ENCODE measurements at places on chromosomes 1 and 21.

DNA sequence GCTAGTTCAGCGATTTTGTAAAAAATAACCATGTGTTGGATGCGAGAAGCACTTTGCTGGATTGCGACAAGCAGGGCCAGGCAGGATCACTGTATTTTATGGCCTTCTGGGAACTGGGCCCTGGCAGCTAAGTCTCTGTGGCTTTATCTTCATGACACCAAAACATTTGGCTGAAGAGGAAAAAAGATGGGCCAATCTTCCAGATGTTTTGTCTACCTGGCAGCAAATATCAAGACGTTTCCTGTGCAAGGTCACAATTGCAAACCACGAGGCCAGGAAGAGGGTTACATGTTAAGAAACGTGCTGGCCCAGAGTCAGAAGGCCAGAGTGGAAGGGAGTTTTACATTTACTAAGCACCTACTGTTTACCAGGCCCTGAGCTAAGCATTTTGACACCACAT lies 22.1 kb downstream of the GRIK3 start:
- no peak for DNase-seq

DNA sequence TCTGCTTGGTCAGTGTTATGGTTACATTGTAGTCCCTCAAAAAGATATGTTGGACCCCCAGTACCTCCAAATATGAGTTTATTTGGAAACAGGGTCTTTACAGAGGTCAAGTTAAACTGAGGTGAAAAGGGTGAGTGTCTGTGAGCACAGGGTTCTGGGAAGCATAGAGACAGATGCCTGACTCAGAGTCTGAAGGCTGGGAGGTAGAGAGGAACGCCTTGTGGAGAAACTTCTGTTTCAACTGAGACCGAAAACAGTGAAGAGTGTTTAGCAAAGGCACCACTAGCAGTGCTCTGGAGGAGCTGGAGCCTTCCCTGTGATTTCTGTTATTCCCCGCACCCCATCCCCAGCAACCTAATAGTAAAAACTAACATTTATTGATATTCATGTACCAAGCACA lies 65.2 kb upstream of the LRRC8D start:
- no peak for DNase-seq

DNA sequence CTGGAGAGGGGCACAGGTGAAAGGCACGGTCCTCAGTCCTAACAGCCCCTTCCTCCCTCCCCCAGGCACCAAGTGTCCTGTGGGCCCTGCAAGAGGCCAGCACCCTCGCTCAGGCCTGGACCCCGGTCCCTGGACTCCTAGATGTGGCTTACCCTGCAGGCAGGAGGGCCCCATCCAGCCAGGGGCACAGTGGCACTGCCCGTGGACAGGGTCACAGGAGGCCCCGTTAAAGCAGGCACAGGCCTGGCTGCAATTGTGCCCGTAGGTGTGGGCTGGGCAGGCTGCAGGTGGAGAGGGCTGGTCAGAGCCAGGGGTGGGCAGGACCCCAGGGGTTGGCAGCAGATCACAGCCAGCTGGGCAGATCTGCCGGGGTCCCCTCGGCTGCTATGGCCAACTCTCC lies 44.5 kb downstream of the ARHGEF16 start:
- no peak for DNase-seq

DNA sequence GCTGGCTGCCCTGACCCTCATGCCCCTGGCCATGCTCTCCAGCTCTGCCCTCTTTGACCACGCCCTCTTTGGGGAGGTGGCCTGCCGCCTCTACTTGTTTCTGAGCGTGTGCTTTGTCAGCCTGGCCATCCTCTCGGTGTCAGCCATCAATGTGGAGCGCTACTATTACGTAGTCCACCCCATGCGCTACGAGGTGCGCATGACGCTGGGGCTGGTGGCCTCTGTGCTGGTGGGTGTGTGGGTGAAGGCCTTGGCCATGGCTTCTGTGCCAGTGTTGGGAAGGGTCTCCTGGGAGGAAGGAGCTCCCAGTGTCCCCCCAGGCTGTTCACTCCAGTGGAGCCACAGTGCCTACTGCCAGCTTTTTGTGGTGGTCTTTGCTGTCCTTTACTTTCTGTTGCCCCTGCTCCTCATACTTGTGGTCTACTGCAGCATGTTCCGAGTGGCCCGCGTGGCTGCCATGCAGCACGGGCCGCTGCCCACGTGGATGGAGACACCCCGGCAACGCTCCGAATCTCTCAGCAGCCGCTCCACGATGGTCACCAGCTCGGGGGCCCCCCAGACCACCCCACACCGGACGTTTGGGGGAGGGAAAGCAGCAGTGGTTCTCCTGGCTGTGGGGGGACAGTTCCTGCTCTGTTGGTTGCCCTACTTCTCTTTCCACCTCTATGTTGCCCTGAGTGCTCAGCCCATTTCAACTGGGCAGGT lies 3.8 kb downstream of the GPR61 start:
- DNase-seq, result no peak

GRCh38 chr1:86798608-86799291 lies 94.4 kb downstream of the SH3GLB1 start:
- no peak for DNase-seq

GRCh38 chr1:230143534-230143933 lies 76.5 kb downstream of the GALNT2 start:
- no peak for DNase-seq

DNA sequence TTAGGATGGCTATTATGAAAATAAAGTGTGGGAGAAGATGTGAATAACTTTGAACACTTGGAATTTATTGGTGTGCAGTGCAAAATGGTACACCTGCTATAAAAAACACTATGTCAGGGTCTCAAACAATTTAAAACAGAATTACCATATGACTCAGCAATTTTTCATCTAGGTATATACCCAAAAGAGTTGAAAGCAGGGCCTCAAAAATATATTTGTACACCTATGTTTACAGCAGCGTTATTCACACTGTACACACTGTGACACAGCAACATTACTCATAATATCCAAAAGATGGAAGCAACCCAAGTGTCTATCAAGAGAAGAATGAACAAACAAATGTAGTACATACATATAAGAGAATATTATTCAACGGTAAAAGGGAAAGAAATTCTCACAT lies 75.8 kb downstream of the SPATA6 start:
- DNase-seq, result no peak

DNA sequence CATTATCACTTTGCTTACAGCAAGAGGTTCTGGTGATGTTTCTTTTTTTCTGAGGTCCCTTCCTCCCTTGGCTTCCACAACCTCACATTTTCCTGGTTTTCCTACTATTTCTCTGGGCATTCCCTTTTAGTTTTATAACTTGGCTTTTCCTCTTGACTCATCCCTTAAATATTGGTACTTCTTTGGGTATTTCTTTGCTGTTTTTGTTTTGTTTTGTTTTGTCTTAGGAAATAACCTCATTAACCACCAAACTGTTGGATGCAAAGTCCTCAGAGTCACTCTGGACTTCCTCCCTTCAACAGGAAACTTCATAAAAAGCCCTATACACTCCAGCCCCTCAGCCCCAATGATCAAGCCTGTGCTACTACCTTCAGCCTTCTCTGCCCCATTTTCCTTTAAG lies 211.1 kb downstream of the DUSP10 start:
- DNase-seq, result no peak

DNA sequence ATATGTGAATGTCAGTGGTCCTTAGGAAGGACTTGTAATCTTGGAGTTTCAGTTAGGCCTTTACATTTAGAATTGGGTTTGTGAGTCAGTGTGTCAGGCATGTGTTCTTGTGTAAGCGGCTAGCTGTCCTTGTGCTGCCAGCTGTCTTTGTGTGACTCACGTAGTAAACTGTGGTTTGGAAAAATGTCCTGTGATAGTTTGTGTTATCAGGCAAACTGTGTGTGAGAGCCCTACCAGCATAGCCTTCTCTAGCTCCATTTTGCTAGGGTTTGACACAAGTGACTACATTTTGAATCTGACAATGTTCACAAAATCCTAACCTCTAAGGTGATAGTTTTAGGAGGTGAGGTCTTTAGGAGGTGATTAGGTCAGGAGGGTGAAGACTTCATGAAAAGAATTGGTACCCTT lies 6.9 kb upstream of the SLC35D1 start:
- DNase-seq, result no peak

DNA sequence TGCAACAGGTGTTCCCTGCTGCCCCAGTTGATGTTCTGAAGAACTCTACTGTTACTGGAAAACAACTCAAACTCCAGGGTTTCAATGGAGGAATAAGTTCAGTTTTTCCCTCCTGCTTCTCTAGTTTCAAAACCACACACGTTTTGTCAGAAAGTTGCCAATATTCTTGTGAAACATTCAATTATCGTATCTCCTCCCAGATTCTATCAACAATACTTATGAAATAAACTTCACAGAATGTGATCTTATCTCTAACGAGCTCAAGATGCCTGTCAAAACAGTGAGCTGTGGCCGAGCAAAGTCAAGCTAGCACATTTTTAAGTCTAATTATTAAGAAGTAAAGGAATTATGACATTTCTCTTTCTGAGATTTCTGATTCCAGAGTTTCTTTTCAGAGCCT lies 4.7 kb downstream of the OR2B11 start:
- no peak for DNase-seq

DNA sequence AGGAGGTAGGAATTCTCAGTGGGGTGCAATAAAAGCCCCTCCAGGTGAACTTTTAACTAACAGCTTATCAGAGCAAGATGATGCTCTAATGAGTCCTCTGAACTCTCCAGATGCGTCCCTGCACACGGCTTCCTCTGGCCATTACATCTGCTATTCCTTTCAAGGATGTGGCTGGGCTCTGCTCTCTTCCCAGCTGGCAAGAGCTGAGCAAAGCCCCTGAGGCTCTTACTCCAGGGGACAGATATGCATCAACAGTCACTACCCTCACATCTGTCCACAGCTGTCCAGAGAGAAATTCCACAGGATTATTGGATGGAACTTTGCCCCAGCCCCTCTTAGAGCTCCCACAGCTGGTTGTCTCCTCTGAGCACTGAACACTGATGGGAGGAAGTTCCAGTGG lies 267.8 kb downstream of the C1orf94 start:
- no peak for DNase-seq

DNA sequence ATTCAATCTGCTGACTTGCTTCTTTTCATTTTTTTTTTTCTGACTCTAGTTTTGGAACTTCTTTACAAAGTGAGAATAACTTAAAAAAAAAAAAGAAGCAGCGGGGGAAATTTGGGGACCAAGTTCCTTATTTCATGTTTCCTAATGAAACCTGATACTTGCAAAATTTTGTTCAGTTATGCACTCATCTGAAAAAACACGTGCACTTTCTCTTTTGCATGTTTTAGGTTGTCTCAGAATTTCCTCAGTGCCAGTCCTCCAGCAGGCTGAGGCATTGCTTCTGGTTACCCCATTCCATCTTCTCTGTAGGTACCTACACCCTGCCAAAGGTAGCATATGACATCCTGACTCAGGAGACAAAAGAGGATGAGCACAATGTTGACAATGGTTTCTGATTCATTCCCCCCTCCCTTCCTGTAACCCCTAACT lies 299.7 kb downstream of the GRIK1 start:
- no peak for DNase-seq

GRCh38 chr1:24862775-24863483 lies 67.1 kb downstream of the RUNX3 start:
- DNase-seq, result no peak

DNA sequence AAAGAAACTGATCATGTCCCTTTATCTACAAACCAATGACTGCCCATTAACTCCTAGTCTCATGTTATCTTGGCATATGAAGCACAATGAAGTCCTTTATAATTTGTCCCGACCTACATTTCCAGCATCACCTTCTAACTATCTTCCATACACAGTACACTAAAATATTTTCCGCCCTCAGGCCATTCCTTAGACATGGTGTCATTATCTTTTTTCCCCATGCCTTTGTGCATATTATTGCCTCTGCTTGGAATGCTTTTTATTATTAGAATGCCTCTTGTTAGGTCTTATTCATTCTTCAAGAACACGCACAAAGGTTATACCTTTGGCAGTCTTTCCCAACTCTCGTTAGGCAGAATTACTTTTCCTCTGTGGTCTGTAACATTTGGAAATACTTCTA lies 39.6 kb downstream of the ATG4C start:
- no peak for DNase-seq

DNA sequence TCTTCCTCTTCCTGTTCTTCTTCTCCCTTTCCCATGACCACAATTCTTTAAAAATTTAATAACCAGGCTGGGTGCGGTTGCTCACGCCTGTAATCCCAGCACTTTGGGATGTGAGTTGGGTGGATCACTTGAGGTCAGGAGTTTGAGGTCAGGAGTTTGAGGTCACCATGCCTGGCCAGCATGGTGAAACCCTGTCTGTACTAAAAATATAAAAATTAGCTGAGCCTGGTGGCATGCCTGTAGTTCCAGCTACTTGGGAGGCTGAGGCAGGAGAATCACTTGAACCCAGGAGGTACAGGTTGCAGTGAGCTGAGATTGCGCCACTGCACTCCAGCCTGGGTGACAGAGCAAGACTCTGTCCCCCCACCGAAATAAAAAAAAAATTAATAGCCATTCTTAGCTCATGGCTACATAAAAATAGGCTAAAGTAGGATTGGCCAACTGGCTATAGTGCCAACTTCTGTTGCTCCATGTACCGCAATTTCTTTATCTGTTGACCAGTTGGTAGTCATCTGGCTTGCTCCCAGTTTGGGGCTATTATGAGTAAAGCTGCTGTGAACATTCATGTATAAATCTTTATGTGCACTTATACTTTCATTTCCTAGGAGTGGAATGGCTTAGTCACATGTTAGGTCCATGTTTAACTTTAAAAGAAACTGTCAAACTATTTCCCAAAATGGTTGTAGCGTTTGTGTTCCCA lies 136.3 kb downstream of the PEX14 start:
- no peak for DNase-seq

DNA sequence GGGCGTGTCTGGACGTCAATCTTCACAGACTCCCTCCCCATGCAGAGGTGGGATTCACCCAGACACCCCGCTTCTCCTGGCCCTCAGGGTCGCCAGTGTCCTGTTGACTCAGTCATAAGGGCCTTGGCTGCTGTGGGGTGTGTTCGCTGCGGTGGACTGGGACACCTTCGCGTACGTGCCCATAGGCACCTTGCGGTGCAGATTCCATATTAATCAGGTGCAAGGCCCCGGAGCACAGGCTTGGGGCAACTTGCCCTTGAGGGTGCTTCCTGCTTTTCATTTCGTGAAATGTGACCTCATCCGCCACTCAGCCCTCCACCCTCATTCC lies 398 bp upstream of the SLC30A10 start:
- no peak for DNase-seq

- no peak for DNase-seq
Observed at GRCh38 chr1:1915911-1916840, 1.1 kb downstream of the CALML6 start.

- DNase-seq, result no peak
Observed at GRCh38 chr1:20921285-20921684, 134.2 kb upstream of the HP1BP3 start.

DNA sequence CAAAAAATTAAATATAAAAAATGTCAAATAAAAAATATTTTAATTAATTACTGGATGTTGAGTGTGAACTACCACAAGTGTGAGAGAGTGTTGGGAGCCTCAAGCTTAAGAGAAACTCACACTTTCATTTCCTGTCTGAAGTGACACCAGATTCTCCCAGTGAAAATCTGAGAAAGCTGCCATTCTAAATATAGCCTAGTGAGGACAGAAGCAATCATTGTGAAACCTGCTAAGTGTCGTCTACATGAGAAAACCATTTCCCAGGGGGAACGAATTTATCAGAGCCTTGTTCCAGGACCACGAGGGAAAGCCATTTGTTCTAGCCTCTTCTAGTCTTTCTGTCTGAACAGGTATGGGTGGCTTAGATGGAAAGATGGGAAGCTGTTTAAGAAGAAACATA lies 329.3 kb upstream of the PRMT6 start:
- DNase-seq, result no peak

Measured in NCI-H1105 (cell line).